ENCODE measurements at places on chromosomes 13 and 19.

DNA sequence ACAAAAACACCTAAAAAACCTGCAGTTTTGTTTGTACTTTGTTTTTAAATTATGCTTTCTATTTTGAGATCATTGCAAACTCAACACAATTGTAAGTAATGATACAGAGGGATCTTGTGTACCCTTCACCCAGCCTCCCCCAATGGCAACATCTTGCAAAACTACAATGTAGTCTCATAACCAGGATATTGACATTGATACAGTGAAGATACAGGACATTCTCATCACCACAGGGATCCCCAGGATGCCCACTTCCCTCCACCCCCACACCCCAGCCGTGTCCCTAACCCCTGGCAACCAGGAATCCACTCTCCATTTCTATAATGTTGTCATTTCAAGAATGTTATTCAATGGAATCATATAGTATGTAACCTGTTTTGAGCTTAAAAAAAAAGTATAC, 10.3 kb upstream of the C5AR2 start:
- DNase-seq, result no peak

DNA sequence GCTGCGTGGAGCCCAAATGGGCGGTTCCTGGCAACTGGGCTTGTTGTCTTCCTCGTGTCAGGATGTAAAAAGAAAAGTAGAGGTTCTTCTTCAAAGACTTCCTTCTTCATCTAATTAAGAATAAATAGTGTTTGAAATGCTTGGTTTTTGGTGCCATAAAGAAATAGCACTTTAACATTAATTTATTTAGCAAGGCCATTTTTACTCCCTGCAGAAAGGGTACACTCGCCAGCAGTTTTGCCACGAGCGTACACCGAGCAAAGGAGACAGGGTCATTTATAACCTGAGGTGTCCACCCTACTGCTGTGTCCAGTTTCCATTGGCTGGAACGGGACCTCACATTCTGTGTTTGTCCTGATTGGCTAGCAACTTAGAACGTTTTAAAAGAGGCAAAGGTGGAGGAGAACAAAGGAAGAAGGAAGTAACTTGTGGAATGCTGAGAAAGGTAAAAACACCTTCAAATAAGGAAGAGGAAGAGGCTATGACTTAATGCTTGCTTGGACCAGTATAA, 21.8 kb upstream of the OR10H1 start:
- no peak for DNase-seq

- DNase-seq, result peak; percentile 92
Observed at GRCh38 chr13:80901111-80901510, 560.2 kb upstream of the SPRY2 start.

DNA sequence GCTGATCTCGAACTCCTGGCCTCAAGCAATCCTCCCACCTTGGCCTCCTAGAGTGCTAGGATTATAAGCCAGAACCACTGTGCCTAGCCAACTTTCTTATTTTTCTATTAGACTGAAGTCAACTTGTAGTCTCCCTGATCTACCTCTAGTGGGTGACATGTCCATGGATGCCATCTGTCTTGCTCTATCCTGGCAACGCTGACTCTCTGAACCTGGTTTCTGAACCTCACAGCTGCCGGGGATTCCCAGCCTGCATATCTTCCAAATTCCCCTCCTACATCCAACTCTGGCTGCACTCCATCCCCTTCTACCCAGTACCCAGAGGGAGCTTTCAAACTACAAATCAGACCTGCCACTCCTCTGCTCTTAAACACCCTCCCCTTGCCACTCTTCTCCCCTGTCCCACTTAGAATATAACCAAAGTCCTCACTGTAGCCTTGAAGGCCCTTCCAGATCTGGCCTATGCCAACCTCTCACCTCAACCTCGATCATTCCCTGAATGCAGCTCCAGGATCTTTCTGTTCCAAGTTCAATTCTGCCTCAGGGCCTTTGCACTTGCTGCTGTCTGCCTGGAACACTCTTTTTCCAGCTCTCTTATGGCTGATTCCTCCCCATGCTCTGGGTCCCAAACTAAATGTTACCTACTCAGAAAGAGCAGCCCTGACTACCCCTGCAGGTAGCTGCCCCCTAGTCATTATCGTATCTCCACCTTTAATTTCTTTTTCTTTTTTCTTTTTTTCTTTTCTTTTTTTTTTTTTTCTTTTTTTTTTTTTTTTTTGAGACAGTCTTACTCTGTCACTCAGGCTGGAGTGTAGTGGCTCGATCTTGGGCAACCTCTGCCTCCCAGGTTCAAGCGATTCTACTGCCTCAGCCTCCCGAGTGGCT, 2.2 kb downstream of the CLIP3 start:
- no peak for DNase-seq

DNA sequence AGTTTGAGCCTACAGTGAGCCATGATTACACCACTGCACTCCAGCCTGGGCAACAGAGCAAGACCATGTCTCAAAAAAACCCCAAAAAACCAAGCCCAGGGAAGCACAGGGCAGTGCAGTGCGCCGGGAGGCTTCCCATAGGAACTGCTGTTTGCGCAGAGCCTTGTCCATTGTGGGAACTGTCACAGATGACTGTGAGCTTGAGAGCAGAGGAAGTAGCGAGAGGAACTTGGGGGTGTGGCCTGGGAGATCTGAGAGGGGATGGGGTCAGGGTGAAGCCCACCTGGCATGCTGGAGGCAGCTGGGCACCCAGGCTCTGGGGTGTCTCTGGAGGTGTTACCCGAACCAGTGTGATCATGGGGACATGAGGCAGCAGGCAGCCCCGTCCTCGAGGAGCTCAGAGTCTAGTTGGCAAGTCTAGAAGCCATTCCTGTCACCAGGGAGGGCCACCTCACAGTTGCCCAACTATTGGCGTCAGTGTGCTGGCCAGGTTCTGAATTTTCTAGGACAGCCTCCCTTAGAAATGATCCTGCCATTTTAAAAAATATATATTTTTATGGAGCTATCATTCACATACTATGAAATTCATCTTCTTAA, 10.4 kb downstream of the KDM4B start:
- DNase-seq, result no peak

DNA sequence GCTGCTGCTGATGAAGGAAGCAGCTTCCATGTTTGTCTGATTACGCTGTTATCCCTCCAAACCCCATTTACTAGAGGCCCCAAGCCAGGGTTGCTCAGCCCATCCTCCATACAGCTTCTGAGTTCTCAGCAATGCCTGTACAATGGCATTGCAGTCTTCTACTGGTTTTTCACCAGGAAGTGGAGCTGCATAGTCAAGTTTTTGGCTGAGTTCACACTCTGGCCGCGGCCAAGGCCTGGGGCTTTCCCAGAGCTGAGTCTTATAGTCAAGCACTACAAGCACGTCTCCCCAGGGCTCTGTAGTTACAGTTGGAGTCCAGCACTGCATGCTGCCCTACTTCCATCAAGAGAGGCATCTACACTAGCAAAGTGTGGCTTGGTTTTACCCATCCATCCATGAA, 182.5 kb downstream of the POU4F1 start:
- no peak for DNase-seq

DNA sequence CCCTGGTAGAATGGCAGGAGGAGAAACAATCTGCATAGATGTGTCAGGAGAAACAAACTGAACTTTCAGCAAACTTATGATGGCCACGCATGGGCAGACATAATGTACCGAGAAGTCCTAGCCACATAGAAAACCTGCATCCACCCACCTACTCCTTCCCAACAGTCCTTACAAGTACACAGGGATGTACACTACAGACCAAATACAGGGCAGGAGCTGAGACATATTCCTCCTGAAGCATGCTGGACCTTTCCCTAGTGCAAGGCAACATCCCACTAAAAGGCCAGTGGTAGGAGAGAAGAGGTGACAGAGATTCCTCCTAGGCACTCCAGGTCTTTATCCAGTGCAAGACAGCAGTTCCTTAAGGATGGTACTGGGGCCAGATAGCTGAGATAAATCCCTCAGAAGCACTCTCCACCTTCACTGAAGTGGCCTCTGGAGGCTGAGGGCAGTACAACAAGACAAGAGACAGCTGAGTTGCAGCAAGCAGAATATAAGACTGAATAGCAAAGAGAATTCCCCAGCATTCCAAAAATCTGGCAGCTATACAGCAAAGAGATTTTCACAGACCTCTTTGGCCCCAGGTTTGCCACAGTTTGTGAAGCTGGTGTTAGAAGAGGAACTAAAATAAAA, 18.3 kb downstream of the VWA8 start:
- DNase-seq, result no peak

DNA sequence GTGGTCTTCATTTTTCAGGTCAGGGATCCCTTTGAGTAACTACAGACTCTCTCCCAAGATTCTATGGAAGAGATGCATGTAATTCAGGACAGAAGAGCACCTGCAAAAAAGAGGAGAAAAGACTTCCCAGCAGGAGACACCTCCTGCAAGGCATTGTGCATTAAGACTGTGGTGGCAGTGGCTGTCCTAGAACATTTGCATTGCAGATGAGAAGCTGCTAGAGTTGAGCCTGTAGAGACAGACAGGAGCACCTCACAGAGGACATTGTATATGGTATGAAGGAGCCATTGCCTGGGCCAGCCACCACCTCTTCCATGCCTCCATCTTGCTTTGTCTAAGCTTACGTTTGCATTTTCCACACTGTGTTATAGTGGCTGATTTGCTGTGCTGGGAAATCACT, 11.2 kb upstream of the MYO16 start:
- no peak for DNase-seq

- DNase-seq, result no peak
Observed at GRCh38 chr13:110209950-110210603, 96.9 kb downstream of the COL4A1 start.

DNA sequence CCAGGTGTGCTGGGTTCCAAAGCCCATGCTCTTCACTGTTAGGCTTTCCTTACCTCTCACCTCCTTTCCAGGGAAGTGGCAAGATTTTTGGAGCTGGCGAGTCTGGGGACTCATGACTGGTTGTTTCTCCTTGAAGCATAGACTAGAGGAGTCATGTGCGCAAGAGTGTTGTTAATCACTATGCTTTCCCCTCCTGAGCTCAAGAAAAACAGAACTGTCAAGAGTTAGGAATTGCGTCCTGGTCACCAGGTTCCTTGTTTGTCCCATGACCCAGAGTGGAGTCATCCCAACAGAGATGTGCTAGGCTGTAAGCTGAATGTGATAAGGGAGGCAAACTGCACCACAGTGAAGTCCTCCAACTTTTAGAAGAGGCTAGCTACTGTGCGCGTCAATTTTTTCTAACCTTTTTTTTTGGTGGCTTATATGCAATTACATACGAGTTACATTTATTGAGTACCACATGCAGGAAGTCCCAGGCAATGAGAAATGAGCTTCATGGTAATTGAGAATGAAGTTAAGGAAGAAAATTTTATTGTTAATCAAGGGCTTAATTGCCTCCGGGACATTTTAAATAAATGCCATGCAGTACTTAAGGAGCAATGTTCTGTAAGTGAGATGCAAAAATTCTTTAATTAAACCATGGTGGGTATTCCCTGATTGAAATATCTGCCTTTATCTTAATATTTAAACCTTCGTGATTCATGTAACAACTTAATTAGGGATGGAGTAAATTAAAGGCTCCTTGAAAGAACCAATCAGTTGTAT, 233.9 kb downstream of the ZIC5 start:
- DNase-seq, result no peak

- DNase-seq, result no peak
Observed at GRCh38 chr19:10228920-10229319, 2.2 kb downstream of the S1PR2 start.

DNA sequence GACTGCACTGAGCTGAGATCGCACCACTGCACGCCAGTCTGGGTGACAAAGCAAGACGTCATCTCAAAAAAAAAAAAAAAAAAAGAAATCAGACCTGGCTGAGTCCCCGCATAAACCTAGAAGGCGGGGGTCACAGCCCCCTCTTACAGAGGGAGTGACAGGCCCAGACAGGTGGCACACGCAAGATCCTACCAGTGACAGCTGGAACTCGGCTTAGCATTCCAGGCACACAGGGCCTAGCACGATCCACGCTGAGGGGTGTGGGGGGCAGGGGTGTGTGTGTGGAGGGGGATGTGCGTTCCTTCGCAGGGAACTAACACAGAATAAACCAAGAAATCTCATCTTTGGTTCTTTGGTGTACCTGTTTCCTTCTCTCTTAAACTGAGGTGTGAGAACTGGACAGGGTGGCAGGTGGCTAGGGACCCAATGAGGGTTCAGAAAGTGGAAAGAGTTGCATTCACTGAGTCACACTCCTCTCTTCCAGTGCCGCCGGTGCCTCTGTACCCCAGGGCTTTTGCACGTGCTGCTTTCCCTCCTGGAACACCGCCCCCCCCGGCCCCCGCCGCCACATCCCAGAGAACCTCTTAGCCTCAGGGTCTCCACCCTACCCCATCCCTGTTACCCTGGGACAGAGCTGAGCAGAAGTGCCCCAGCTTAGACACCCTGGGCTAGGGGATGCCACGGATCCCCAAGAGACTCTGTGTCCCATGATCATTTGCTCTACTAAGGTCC, 5.0 kb downstream of the SGTA start:
- no peak for DNase-seq

GRCh38 chr13:38872693-38873092, 117.9 kb downstream of the STOML3 start:
- no peak for DNase-seq

GRCh38 chr13:68081061-68081460, 850.9 kb upstream of the PCDH9 start:
- DNase-seq, result no peak

DNA sequence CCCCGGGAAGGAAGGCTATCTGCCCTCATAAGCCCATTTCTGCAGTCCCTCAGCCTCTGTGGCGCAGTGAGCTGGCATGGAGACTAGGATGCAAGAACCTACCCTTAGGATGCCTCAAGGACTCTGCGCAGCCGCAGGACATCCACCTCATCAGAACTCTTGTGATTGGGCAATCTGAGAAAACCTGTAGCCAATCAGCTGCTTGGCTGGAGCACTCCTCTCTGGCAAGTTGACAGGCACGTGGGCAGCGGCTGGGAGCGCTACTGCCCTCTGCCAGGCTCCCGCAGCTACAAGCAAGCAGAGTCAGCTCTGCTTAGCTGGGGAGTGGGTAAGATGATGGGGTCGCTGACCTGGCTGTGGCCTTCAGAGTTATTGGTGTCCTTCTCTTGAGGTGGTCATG, 1.5 kb upstream of the ECSIT start:
- no peak for DNase-seq

DNA sequence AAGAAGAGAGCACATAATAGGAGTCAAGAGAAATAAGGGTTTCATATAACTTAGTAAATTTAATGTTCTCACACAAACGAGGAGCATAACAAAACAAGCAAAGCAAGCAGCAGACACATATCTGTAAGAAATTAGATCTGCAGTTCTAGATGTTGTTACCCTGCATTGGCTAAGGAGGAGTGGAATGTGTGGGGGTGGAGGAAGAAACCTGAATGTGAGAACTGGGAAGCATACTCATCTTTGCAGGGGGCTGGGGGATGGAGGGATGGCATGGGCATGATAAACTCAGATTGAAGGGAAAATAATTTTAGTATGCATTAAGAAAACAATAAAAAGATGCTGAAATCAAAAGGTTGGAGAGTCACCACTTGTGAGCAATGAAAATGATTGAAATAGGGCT, 255.0 kb downstream of the LIG4 start:
- DNase-seq, result no peak

Data from forelimb muscle (tissue), 1 donor.